ENCODE measurements at places on chromosomes 7 and 10.

- no peak for DNase-seq
These were observed 5.1 kb downstream of the STK32C start for GRCh38 chr10:132302421-132303310.

DNA sequence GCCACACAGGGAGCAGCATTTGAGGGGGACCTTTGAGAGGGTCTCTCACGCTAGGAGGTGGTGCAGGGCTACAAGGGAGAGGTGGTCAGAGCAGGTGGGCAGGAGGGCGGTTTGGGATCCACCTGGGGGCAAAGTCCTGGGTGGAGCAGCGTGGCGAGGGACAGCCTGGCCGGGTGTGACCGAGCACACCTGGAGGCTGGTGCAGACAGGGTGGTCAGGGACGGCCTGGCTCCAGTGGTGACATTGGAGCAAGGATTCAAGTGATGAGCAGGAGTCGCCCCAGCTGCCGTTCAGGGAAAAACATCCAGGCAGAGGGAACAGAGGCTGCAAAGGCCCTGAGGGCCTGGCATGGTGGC is 36.0 kb downstream of the CLIP2 start:
- no peak for DNase-seq

- no peak for DNase-seq
These were observed 48.1 kb downstream of the NEURL1 start for GRCh38 chr10:103541616-103542015.

GRCh38 chr10:104546756-104547155 is 94.3 kb upstream of the SORCS3 start:
- DNase-seq = no peak

DNA sequence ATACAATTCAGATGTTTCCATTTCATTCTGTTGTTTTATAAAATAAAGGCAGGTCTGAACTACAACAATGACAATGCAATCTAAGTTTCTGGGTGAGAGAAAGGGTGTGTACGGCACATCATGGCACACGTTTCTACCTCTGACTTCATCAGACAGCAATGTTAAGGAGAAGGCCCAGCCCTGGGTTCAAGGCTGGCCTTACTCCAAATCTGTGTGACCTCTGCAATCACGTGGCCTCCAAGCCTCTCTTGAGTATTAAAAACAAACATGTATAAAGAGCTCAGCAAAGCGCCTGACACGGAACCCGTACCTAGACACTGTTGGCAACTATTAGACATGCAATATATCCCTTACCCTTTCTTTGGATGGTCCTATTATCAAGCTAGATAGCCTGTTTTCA is 114.1 kb downstream of the LARP4B start:
- DNase-seq = no peak

DNA sequence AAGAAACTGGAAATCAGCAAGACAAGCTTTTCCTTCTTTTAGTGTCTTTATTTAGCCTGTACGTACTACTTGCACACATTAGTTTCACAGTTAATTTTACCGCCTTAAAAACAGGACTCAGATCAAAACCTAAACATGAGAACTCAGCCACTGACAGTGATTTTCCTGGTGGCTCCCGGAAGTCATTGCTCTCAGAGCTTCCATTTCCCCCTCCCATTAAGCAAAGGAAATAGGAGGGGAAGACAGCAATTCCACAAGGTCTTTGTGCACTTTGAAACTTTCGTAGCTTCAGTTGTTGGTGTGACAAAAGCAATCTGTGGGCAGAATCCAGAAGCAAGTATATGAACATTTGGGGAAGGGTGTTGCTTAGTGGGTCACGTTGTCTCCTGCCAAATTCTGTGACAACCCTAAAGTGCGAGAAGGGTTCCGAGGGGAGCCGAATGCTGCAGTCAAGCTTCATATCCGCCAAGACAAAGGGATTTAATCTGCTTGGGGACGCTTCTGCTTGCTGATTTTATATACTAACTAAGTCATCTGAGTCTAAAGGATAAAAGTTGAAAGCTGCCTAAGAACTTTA is 30.4 kb downstream of the FAM53B start:
- DNase-seq = no peak

DNA sequence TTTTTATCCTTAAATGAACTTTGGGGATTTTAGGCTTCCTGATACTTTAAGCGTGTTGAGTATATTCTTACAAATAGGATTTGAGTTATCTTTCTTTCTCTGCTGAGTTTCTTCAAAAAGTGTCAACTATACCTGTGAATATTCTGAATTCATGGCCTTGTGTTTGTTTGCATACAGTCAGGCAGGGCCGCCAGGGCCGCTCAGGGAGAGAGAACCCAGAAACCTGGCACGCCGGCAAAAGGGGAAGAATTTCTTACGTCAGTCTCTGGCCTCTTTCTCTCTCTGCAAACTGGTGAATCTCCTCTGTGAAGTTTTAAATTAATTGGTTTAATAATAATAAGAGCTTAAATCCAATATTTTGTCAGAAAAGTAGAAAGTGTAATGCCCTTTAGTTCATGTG is 29.3 kb upstream of the BNIP3 start:
- DNase-seq = no peak

GRCh38 chr10:117137911-117138642 is at the start of gene VAX1:
Gene VAX1, minus strand, starts transcription at chr10:117138270. Its CDS starts 214 bp downstream, at chr10:117138056.
- DNase-seq = no peak

DNA sequence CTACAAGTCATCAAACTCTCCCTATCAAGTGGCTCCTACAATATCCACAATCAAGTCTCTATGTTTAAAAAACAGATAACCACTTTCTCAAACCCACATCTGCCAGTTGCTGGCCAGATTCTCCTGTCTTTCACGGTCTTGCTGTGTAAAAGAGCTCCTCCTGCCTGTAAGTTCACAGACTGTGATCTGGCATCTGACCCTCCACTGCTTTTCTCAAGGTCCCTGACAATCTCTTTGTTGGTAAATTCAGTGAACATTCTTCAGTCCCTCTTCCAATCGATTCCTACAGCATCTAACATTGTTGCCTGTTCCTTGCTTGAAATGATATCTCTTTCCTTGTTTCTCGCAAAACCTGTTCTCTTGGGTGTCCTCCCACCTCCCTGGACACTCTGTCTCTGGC is 18.5 kb upstream of the LMOD2 start:
- no peak for DNase-seq

GRCh38 chr7:80453699-80454340 is 58.0 kb downstream of the GNAT3 start:
- no peak for DNase-seq

GRCh38 chr10:126119599-126119998 is 223.2 kb downstream of the FANK1 start:
- DNase-seq = no peak

GRCh38 chr10:86234107-86234506 is 132.5 kb downstream of the GRID1 start:
- DNase-seq = no peak

DNA sequence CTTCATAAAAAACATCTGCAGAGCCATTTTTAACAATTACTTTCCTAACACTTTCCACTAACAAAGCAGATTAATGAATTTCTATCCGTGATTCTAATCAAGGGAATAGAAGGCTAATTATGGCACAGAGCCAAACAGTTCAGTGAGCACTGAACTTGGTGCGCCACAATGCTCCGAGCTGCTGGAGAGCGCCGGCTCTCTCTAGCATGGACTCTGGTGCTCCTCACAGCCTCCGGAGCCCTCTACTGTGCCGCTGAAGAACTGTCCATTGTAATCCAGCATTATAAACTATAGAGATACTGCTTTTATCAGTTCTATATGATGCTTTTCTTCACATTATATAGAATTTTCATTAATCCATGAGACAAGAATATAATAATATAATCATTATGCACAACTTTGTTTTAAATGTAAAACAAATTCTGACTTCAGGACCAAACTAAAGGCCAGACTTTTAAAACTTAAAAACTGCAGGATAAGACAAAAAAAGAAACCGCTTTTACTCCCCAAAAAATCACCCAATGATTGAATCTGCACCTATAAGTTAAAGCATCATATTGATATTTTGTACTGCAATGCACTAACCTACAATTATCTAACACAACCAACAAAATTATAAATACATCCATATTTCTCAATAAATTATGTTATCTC is 123.6 kb downstream of the RNF32 start:
- DNase-seq = no peak

DNA sequence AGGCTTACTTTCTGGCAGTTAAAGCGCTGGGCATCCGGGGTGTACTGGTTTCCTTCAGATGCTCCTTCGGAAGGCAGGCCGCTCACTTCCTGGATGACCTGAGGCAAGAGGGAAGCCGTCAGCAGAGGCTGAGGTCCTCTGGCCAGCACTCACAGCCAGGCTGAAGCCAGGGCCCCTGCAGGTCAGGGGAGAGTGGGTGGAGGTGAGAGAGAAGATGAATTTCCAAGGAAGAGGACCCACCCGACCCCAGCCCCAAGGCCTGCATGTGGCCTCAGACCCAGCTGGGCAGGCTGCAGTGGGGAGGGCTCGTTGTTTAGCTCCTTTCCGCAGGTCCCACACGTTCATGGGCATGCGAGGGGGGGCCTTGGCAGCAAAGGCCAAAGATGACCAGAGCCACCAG is 71.3 kb downstream of the VWA2 start:
- no peak for DNase-seq

DNA sequence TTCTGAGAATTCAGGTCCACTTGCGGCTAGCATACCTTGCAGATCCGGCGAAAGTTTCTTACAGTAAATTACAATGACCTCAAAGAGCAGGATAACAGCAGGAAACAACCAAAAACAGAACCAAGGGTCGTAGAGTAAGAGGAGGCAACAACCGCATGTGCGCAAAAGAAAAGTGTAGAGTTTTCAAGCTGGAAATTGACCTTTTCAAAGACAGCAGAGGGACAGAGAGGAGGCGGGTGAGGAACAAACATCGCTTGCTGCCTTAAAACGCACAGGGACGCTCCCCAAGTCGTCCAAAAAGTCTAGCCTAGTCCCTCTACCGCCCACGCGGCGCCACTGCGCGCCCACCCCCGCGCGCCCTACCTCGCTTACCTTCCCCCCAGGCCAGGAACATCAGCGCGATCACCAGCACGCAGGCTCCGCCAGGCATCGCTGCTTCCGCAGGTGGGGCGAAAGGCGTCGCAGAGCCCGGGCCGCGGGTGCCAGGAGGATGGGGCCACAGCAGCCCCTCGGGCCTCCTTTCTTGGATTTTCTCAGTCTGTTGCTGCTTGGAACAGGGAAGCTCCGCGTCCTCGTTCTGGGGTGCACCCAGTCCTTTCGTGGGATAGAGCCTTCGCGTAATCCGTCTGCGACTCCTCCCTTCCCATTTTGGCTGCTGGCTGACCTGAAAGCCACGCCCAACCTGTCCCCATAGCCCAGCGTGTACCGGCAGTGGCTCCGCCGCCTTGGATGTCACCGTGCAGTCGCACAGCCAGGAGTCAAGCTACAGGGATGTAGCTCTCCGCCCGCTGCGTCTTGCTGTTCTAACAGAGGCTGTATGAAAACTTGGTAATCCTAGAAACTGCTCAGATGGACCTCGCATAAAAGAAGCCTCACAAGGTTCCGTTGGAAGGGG is at the start of gene VWDE:
VWDE (minus strand) TSS at position 579 of the 895 bp plus-strand sequence; CDS start at position 430, 149 bp downstream.
- no peak for DNase-seq

- DNase-seq = no peak
These were observed 78.0 kb downstream of the BTAF1 start for GRCh38 chr10:92001581-92001980.

DNA sequence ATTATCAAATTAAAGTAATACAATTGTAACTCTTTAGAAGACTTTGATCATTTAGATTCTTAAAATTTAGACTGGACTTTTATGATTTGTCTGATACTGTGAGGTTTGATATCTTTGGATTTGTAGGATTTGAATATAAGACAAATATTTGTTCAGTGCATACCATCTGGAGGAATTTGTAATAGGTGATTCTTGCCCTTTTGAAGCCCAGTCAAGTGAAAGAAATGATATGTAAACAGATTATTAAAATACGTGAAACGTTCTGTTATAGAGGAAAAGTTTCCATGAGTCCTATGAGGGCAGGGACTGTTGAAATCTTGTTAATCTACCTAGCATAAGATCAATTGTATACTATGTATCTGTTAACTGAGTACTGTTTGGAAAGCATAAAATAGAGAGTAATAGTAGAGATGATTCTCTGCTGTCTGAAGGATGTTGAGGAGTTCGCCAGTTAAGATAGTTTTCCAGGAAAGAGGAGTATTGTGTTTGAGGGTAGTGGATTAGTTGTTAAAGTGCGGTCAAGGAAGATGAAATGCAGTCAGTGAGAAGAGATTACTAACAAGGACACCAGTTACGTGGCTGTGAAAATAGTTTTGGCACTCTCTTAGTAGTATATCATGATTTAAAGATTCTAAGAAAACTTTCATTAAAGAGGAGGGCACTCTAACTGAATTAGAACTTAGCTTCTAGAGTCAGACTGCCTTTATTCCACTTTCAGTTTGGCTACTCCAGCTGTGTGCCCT is 14.4 kb downstream of the PDCD4 start:
- no peak for DNase-seq

DNA sequence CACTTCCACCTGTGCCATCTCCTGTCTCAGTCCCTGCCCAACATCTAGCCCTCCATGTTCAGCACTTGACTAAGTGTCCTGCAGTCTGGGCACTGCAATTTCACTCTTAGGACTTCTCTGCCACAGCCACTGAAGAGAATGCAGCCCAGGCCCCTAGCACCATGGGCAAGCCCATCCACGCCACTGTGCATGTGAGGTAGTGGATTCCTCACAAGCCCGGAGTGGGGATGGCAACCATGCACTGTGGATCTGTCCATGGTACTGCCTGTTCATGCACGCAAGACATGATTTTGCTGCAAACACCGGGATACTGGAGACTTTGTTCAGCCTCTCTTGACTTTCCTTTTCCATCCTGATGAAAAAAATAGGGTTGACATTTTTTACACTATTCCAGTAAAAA is 12.3 kb downstream of the DDC start:
- no peak for DNase-seq

GRCh38 chr7:1219498-1219897 is 13.2 kb upstream of the UNCX start:
- DNase-seq = no peak

- no peak for DNase-seq
These were observed 18.4 kb upstream of the MET start for GRCh38 chr7:116653646-116654045.

DNA sequence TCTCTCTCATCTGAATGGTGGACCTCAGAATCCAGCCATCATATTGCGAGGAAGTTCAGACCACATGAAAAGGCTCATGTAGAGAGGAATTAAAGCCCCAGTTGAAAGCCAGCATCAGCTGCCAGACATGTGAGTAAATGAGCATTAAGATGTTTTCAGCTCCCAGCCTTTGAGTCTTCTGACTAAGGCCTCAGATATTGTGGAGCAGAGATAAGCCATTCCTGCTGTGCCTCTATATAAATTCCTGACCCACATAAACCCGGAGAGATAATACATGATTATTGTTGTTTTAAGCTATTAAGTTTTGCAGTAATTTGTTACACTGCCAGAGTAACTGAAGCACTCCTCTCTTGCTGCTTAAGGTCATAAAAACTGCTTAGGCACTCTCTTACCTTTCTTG is 14.6 kb downstream of the FAM149B1 start:
- no peak for DNase-seq

DNA sequence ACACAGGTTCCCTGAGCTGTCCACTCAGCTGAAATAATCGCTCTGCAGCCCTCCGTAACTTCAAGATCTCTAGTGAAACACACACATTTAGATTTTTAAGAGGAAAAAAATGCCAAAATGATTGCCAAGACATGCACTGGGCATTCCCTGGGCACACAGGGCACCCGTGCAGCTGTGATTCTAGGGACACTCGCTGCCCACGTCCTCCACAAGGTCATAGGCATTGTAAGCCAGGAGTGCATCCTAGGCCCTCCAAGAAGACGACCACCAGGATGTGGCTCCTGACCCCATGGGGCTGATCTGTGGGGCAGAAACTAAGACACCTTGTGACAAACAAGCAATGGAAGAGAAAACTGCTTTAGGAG is 563.3 kb downstream of the PTPRN2 start:
- no peak for DNase-seq

GRCh38 chr10:123556049-123556448 is 110.1 kb upstream of the GPR26 start:
- no peak for DNase-seq

All from stimulated activated CD8-positive, alpha-beta memory T cell treated with anti-CD3 and anti-CD28 coated beads, Interleukin-4, amount 100 ng/mL, for 4 hours (primary cell).